ENCODE measurements at places on chromosomes 6 and 20.

DNA sequence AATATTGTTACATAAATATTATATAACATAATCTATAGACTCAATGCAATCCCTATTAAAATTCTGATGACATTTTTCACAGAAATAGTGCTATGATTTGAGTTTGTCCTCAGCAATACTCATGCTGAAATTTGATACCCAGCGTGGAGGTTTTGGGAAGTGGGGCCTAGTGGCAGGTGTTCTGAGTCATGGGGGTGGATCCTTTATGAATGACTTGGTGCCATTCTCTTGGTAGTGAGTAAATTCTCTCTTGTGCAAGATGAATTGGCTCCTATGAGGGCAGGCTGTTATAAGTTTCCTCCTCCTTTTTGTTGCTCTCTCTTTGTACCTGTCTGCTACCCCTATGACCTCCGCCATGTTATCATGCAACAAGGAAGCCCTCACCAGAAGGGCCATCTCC, 65.8 kb downstream of the SHPRH start:
- no peak for DNase-seq

DNA sequence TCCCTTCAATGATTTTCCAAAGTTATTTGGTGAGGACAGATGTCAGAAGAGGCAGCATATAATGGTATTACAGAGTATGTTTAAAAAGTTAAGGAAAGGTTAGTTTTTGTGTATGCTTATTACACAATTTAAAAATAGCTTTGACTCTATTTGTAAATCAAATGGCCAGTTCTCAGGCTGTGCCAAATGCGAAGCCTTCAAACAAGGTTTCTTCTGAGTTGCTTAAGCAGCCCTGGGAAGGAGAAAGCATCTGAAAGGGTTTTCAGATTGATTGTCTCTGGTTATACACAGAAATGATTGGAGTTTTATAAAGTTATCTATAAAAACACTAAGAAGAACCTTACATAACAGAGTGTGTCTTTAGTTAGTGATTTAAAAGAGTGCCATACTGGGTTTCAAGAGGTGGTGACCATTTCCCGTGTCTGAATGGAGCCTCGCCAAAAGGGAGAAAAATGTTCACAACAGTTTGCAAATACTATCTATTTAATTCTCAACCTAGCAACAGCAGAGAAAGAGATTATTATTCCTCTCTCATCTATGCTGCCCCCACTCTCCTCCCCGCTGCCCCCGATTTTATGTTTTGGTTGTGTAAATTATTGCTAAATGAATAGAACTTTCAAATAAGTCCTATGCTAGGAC, 16.7 kb downstream of the CD109 start:
- no peak for DNase-seq

GRCh38 chr6:148693882-148694484, 52.8 kb upstream of the UST start:
- no peak for DNase-seq

DNA sequence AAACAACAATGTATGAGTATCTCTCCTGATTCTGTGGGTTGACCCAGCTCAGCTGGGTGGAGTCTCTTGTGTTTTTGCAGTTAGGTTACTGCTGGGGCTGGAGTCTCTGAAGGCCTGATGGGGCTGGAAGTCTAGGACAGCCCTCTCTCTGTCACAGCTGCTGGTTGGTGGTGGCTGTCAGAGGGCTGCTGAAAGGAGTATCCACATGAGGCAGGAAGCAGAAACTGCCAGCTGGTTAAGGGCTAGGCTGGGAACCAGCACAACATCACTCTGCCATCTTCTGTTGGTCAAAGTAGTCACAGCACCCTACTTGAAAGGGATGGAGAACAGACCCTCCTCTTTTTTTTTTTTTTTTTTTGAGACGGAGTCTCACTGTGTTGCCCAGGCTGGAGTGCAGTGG, 10.0 kb upstream of the PACSIN1 start:
- DNase-seq: no peak

DNA sequence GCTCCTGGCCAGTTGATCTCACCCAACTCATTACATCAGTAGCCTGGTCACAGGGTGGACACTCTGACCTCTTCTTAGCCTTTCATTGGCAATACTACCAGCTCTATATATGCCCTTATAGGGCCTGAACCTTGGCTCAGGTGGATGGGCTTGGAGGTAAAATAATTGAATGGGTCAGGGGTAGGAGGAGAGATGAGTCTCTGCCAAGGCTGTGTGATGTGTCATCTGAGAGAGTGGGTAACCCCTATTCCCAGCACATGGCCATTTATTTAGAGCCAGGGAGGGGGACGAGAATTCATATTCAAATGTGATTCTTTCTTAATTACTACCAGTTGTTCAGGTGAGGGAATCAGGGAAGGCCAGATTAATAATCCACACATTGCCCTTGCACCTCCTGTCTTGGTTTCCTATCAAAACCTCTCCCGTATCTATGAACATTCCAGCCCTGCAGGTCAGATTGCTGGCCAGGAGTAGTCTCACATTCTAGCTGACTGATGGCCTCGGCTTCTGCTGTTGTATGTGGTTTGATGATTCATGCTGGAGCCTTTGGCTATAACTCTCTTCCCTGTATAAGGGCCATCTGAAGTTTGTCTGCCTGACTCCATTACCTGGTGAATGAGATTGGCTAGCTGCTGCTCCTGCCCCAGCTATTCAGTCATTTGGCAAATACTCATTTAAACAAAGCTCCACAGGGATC, 13.4 kb downstream of the C20orf173 start:
- peak; percentile 94 for DNase-seq

DNA sequence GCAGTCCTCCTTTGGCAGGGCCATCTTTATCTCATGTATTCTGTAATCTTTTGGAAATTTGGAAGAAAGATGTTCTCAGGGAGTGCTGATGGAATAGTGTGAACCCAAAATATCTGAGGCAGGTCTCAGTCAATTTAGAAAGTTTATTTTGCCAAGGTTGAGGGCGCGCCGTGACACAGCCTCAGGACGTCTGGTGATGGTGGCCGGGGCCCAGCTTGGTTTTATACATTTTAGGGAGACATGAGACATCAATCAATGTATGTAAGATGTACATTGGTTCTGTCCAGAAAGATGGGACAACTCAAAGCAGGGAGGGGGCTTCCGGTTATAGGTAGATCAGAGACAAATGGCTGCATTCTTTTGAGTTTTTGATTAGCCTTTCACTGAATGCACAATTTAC, 89.8 kb downstream of the ERMARD start:
- DNase-seq: no peak

DNA sequence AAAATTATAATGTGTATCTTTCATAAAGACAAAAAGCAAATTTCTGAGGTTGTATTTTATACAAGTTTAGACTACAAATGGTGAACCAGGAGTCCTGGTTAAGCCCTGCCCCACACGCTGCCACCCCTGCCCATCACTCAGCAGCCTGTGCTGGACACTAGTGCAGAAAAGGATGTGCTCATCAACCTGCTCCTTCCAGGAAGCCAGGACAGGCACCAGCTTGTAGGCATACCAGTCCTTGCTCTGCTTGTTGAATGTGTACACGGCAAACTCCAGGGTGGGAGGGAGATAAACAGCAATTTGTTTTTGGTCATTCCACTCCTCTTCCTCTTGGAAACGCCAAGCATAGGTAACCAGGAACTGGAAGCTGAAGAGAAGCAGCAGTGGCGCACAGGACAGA, 18.1 kb downstream of the CST9L start:
- DNase-seq: no peak

DNA sequence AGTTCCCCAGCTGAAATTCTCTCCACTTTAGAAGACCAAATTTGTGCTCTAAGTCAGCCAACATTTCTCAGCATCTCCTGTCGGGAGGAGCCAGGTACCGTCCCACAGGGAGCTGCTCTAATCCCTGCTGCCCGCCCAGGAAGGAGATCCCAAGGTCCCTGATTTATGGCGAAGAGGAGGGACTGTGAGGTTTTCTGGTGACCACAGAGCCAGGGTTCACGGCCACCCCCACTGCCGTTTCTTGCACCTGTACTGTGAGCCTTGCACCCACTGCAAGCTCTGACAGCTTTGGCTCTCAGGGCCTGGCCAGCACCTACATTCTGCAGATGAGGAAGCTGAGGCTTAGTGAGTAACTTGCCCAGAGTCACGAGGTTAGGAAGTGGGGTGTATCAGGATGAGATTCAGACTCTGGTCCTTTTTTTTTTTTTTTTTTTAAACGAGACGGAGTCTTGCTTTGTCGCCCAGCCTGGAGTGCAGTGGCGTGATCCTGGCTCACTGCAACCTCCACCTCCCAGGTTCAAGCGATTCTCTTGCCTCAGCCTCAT, 34.9 kb downstream of the FOXC1 start:
- no peak for DNase-seq

DNA sequence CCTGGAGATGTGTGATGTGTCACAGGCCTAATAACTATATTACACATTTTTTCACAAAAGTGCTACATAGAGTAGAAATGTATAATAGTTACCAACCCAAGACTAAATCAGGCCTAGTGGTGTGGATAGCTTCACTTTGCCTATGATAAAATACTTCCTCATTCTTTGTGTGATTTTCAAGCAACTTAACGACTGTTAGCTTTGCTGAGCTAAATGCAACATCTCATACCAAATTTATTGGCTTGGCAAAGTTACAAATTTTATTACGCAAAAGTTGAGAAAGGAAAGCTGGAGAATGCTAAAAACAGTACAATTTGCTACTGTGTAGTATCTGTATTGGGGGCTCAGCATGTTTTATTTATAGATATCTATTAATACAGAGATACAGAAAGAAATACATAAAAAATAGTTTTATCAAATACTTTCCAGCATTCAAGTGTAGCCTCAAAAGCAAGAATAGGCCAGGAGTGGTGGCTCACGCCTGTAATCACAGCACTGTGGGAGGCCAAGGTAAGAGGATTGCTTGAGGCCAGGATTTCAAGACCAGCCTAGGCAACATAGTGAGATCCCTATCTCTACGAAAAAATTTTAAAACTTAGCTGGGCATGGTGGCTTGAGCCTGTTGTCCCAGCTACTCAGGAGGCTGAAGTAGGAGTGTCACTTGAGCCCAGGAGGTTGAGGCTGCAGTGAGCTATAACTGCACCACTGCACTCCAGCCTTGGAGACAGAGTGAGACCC, 3.6 kb upstream of the EDN1 start:
- DNase-seq: peak; percentile 35

DNA sequence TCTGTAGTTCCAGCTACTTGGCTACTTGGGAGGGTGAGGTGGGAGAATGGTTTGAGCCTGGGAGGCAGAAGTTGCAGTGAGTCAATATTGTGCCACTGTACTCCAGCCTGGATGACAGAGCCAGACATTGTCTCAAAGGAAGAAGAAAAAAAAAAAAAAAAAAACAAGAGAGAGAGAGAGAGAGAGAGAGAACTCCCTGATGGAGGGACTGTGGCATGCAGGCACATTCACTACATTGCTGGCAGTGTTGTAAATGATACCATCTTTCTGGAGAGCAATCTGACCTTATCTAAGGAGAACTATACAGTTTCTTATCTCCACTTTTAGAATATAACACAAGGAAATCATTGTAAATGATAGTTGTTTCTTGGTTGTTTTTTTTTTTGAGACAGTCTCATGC, 85.1 kb downstream of the MDN1 start:
- peak; percentile 31 for DNase-seq

DNA sequence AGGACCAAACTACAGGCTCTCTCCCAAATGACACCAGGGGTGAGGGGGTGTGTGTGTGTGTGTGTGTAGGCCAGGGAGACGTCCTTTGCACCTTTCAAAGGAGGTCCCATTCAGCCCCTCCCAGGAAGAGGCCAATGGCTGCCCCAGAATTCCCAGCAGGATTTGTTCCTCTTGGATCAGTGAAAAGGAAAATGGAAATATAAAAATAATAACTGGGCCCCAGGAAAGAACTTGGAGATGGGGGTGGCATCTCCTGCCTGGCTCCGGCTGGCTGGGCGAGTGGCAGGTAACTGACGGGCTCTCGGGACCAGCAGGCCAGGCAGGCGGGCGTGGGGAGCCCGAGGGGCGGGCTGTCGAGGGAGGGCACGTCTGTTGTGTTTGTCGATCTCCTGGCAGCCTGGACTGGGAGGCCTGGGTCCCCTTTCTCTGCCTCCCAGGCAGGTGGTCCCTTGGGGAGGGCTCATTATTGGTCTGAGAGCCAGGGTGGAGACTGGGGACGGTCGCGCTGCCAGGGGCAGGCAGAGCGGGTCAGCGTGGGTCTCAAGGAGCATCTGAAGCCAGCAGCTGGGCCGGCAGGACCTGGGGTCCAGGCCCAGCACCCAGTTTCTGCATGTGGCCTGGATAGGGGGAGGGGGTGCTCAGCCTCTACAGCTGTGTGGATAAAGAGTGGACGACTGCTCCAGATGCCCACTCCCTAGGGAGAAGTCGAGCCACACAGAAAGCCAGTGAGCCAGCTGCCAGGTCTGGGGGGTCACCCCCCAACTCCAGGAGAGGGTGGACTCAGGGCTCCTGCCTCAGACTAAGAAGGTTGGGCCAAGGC, 3.1 kb downstream of the NOL4L start:
- no peak for DNase-seq

DNA sequence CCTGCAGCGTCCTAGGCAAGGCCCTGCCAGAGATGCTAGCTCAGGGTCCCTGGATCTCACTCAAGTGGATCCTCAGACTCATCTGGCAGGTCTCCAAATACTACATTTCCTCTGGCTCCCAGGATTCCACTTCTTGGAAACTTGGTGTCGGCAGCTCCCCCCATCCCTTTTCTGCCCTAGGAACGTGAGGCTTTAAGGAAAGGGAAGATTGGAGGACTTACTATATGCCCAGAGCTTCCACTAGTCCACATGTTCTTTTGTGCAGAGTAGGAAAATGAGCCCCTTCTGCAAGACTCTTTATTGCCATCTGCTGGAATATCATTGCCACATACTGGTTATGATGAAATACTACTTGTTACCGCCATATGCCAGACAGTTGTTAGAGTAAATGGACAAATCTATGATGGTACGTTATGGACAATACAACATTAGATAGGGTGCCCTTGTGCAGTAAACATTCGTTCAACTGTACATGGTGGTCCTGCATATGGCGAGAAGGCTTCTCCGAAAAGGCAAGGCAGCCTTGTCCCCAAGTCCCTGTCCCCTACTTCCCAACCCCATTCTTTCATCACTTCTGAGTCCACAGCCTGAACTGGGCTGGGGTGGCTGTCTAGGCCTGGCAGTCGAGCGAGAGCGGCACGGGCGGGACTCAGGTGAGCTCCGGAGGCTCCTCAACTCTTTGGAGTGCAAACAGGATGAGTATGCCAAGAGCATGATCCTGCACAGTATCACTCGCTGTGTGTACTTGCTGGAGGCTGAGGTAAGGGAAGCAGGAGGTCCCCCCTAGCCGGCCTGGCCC, 780 bp downstream of the ARMC12 start:
- DNase-seq: peak; percentile 71

Data from fibroblast of lung (primary cell).